ENCODE measurements at places on chromosomes 11 and 22.
A peak's percentile ranks its signal among the peaks of the same experiment; 100 is the strongest.

DNA sequence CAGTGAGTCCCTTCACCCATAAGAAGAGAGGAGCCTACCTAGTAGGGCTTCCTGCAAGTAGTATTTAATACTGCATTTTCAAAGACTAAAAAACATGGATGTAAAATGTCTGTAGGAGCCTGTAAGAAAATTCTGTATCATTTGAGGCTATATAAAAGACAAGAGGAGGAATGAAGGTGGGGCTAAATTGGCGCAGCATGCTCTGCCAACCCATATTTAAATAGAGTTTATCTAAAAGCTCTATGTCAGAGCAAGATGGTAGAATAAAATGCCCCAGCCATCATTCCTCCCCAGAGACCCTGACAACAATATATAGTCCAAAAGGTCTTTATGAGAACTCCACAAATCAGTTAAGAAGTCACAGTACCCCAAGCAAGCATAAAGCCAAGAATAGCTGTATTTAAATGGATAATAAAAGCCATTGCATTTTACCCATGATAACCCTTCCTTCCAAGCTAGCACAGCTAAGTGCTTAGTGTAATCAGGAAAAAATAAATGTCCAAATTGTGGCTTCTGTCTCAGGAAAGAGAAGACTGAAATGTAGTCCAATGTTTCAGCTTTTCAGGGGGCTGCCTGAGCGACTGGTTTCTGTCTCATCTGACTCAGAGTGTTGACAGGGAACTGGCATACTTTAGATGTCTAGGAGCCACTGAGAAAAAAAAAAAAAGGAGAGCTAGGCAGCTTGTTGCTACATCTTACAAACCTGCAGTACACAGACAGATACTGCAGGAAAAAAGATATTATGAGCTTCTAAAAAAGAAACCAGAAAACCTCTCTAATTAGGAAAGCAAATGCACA, 258.6 kb downstream of the METTL15 start:
- DNase-seq: no peak

DNA sequence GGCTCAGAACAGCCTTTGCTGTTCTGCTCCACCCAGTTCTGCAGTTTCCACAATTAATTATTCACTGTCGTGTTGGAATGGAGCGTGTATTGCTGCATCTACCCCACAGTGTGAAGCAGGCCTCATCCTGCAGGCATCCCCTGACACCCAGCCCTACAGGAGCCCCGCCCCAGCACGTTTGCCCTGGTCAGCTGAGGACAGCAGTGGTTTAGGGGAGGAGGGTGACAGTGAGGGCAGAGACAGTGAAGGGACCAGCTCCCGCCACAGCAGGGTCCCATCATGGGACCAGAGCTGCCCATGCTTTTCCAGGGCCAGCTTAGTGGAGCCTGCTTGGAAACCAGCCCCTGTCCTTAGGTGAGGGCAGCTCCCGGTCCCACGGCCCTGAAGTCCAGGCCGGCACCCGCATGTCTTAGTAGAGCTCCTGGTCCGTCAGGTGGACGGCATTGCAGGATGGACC, 273.0 kb downstream of the TBC1D22A start:
- no peak for DNase-seq

DNA sequence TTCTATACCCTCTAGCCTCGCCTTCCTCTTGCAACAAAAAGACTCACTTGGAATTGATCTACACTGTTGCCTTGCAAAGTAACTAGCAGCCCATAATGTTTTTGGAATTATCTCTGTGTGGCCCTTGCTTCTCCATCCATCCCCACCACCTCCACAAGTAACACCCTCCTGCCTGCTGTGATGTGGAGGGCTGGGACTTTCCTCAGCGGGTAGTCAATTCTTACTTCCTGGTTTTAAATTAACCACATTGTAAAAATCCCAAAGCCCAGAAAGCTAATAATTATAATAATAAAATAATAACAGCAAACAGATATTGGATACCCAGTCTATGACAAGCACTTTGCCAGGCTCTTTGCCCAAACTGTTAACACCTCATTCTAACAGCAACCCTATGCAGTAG, 40.8 kb upstream of the GALNT18 start:
- no peak for DNase-seq

GRCh38 chr11:112085822-112086421, 634 bp downstream of the TIMM8B start:
- peak; percentile 31 for DNase-seq
